ENCODE measurements at places on chromosomes 11 and 22. TPM values are rescaled to one million over a fixed set of nuclear protein-coding genes. Genes with fewer than 3 reads are reported as not detected.

DNA sequence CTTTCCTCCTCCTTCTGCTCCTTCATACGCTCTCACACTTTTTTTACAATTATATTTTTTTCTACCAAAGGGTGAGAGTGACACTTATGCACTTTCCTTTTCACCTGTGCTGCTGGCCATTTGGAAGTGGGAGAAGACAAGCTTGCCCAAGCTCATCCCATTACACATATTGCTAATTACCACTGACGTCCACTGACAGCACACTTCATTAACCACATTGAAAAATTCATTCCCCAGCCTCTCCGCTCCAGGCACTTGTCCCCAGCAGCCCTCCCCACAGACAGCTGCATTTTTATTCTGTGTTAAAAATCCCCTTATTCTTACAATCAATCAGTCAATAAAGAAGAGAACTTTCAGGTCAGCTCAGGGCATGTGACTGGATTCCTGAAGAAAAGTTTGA, 175.1 kb downstream of the LRRC4C start:
- DNase-seq = no peak

DNA sequence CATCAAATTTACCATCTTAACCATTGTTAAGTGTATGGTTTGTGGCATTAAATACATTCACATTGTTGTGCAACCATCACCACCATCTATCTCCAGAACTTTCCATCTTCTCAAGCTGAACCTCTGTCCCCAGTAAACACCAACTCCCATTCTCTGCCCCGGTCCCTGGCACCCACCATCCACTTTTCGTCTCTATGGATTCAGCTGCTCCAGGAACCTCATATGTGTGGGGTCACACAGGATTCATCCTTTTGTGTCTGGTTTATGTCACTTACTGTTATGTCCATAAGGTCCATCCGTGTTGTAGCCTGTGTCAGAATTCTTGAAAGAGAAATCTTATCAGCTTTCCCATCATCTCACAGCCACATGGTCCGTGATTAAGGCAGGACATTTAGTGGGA, 16.3 kb downstream of the TSPAN32 start:
- no peak for DNase-seq

DNA sequence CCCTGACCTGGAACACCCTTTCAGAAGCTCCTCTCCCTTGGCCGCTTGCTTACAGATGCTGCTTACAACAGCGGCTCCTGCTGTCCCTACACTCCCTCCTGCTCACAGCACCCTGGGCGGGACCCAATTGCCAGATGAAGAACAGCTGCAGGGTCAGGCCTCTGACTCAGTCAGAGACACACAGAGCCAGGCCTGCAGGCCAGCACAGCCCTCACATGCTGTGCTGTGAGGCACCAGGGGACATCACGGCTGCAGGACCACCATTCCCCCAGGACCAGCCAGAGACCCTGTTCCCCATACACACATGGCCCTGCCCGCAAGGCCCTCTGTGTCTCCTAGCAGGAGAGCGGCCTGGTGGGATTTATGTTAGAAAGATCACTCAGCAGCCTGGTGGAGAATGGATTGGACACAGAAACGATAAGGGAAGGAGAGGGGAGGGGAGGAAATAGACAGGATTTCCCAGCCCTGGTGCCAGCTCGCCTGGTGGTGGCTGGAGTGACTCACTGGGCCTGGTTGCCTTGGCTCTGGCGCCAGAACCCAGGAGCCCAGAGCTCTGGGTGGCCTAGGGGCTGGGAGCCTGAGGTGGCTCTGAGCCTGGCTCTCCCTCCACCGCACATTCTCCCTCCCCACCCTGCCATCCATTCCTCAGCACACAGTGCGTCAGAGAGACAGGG, 6.7 kb downstream of the CAPN5 start:
- peak; percentile 73 for DNase-seq

DNA sequence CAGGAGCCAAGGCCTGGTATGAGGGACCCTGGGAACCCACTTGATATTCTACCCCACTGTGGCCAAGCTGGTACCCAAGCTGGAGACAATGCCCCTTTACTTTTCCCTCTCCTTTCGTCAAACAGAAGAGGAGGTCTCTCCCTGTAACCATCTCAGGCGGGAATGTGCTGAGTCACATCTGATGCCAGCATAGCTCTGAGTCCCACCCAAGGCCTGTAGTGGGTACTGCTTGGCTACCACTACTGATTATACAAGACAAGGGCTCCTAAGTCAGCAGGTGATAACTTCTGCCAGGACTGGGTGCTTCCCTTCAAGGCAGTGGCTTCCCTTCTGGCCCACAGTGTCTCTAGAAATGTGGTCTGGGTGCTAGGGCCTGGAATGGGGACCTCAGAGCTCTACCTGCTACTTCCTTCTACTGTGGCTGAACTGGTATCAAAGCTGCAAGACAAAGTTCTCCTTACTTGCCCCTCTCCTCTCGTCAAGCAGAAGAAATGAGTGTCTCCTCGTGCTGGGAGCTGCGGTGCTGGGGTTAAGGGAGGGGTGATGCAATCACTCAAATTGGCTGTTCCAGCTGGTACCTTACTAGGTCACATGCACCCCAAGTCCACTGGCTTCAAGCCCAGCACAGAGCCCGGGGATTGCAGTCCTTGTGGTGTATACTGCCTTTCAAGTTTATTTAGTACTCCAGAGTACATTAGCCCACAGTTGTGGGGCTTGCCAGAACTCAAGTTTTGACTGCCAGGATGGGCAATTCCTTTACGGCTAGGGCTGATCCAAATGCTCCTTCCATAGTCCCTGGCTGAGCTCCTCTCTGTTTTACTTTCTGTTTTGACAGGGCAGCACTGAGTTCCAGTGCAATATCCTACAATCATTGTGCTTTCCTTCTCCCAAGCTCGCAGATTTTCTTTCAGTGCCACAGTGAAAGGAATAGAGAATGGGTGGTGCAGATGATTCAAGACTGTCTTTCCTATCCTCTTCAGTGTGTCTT, 419.7 kb upstream of the CNTN5 start:
- DNase-seq = no peak

DNA sequence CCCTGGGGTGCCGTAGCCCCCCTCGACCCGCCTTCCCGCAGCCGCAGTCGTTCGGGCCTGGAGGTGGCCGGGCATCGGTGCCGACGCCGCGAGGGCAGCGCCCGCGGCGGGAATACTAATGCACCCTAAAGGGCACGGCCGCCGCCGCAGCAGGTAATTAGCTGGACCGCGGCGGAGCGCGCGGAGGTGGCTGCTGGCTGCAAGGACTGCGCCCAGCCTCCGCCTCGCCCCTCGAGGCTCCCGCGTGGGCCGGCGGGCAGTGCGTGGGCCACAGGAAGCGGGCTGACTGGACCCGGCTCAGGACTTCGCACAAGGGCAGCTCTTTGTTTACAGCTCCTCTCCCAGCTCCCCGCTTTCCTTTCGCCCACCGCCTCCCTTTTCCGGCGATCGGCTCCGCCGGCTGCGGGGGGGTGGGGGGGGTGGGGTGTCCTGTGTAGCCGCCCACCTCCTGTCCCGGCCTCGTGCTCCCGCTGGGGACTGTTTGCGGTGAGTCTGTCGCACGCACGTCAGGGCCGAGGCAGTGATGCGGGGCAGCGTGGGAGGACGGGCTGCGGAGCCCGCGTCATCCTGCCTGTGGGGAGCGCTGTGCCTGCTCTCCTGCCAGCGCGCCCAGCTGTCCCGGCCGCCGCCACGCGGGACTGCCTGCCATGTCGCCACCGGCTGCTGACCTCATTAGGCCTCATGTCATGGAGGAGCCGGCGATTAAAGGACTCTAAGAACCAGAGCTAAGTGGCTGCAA, 53.2 kb downstream of the GRIK4 start:
- DNase-seq = no peak

DNA sequence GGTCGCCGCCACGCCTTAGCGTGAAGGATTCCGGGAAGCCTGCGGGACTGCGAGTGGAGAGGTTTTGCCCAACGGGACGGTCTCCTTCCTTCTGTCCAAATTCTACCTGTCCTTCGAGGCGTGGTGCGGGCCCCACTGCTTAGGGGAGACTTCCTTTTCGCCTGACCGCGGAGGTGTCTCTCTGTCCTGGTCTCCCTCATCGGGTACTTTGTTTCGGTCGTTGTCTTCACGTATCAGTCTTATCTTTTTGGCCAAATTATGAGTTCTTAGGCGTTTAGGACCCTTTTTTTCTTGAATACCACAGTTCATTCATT, 388 bp downstream of the HINFP start:
- DNase-seq = no peak

DNA sequence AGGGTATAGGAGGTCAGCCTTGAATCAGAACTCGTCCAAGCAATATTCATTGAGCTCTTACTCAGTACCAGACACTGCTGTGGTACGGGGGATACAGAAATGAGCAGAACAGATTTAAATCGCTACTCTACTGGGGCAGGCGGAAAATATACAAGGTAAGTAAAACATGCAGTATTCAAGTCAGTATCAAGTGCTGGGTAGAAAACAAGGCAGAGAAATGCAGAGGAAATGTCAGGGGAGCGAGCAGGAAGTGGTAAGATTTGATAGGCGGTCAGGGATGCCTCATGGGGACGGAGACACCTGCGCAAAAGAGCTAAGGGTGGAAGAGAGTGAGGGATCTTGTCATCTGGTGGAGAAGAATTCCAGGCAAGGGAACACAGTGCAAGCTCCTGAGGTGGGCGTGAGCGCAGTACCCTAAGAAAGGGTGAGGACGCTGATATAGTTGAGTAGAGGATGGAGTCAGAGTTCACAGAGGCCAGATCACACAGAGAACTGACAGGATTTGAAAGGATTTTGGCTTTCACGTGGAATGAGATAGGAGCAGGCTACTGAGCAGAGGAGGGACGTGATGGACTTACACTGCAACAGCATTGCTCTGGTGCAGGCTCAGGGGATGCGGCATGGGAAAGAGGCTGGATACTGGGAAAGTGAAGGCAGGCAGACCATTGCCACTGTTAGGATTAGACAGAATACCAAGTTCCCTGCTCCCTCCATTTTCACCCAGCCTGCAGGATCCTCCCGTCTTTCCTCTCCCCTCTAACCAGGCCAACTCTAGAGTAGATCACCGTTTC, 35.8 kb downstream of the SC5D start:
- no peak for DNase-seq

GRCh38 chr22:27745809-27746208, 55.7 kb downstream of the MN1 start:
- DNase-seq = no peak

DNA sequence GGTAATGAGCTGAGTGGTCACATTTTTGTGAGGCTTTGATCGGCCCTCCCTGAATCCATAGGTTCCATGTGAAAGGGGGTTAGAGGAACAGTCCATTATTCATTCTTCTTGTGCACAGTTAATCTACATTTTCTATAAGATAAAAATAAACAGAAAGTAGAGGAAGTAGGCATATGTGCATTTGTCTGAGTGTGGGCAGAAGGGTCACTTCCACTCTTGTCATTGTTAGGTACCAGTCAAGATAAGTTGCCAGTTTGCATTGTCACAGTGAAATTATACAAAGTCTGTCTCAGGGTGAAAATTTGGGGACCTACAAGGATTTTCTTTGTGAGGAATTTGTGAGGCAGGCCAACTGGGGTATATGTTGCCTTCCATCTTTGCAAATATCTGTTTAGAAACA, 4.6 kb upstream of the APOL4 start:
- no peak for DNase-seq

- no peak for DNase-seq
Measured at GRCh38 chr11:43784866-43785265, 95.8 kb upstream of the ALKBH3 start.

- no peak for DNase-seq
Measured at GRCh38 chr11:132115454-132115853, 745.0 kb downstream of the NTM start.

DNA sequence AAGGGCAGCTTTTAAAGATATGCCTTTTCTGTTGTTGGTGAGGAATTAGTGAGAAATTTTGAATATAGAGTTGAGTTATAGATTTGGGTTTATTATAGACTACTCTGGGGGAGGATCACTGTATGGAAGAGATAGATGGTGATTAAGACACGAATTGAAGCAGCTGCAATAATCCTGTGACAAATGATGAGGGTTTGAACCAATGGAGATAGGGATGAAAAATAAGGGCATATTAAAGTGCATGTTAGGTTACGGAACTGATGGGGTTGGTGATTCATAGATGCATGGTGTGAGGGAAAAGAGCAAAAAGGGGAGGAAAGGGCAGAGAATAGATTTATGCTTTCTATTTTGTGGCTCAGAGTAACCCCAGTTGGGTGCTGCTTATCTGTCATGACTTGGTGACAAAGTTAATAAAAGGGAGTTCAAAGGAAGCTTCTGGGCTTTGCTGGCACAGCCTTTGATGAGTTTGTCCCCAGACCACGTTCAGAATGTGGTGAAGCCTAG, 11.8 kb downstream of the C11orf87 start:
- no peak for DNase-seq

DNA sequence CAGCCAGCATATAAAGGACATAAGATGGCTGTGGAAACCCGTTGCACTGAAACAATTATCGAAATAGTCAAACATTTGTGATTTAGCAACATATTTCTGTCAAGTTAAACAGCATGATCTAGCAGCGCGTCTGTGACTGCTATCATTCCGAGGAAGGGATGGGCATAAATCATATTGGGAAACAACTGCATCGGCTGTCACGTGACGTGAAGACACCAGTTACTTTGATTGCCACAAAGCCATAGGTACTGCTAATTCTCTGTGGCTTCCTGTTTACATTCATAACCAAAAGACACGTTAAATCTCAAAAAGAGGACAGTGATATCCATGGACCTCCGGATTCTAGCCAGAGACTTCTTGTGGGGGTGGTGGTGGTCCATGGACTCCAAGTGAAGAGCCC, 87.8 kb downstream of the CACNA1I start:
- DNase-seq = no peak

DNA sequence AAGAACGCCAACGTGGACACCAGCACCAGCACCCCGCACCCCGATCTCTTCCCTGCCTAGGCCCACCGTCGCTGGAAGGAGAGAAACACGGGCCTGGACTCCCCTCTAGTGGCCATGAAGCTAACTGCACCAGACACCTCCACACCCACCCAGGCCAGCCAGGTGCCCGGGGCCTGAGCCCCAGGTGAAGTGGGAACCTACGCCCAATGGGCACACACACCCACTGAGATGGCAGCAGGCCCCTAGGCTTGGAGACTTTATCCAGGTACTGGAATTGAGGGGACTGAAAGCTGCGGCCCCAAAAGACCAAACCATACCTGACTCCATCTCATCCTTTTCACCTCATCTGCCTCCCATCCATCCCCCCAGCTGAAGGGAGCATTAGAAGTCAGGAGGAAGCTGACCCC, 81.0 kb downstream of the BUD13 start:
- DNase-seq = no peak

DNA sequence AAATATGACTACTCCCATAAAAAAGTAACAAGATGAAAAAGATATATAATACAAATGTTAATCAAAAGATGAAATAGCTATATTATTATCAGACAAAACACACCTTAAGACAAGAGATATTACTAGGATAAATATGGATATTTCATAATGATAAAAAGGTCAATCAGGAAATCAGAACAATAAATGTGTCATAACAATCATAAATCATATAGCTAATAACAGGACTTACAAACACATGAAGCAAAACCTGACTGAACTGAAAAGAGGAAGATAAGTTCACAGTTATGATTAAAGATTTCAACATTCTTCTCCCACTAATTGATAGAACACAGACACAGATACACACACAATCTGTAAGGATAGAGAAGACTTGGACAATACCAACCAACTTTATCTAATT, 47.2 kb downstream of the EIF3M start:
- DNase-seq = no peak

HTR3B gene
- polyA plus RNA-seq = not detected

GSTT2B gene
- polyA plus RNA-seq = 16.8 TPM

ANO9 gene
- polyA plus RNA-seq = 46.2 TPM

SYT12 gene
- 0.19 TPM for polyA plus RNA-seq

LRRC56 gene
- 5.4 TPM for polyA plus RNA-seq

OR10A2 gene
- not detected for polyA plus RNA-seq

TEX12 gene
- polyA plus RNA-seq = not detected

C11orf21 gene
- 0.23 TPM for polyA plus RNA-seq

SERHL2 gene
- polyA plus RNA-seq = 0.76 TPM

UBQLNL gene
- polyA plus RNA-seq = 0.53 TPM

KRTAP5-1 gene
- polyA plus RNA-seq = 0.46 TPM

FGF3 gene
- polyA plus RNA-seq = not detected

CDC42EP2 gene
- polyA plus RNA-seq = 6.8 TPM

Data from pancreas (tissue), 10 donors.